ENCODE measurements at places on chromosomes 4 and X.

- DNase-seq = no peak
Measured at GRCh38 chrX:43836435-43837184, 45.6 kb downstream of the MAOB start.

GRCh38 chr4:73396993-73397972 lies 6.8 kb upstream of the ALB start:
- DNase-seq = no peak

DNA sequence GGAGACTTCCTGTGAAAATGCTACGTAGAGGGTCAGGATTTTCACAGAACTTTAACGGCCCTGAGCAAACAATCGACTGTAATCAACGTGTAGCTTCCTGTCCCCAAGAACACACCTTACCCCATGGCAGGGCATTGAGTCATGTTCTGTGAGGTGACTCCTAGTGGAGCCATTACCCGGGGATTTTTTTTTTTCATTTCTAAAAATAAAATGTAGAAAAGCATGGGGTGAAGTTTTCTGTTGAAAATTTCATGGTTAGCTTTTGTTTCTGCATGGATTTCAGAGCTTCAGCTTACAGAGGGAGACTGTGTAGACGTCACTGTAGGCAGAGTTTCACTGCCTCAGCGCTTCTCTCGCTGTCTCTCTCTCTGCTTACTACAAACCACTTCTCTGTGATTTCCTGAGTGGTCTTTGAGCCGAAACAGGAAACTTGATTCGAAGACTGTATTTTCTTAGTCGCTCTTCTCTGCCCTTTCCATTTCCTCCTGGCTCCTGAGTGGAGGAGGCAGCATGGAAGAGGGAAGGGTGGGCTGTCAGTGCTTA lies 111.7 kb downstream of the NFKB1 start:
- DNase-seq = no peak

GRCh38 chrX:43450355-43450754 lies 205.7 kb upstream of the MAOA start:
- DNase-seq = no peak

- no peak for DNase-seq
Measured at GRCh38 chr4:110085131-110085530, 113.3 kb downstream of the ELOVL6 start.

Data from progenitor cell of endocrine pancreas (in vitro differentiated cells).